ENCODE measurements at places on chromosomes 5 and 9.

DNA sequence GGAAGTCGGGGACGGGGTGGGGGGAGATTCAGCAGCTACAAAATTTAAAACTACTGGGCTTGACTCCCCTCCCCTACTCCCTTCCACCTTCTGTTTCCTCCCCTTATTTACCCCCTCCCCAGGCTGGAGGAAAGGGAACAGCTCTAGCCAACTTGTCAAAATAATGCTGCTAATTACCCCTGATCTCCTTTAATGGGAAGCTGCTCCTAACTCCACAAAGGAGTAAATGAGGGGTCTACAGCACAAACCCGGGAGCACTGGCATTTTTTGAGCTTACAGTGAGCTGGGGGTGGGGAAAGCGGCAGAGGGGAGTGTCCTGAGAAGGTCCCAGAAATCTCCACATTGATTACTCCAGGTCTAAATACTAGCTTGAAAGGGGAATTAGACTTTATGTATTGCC lies 3.1 kb downstream of the PTCH1 start:
- peaks cover 23% of the 10 kb centered on the region for H3K27me3 ChIP-seq
- peaks cover 38% of the 10 kb centered on the region for H3K4me1 ChIP-seq
- peaks cover 3% of the 10 kb centered on the region for H3K36me3 ChIP-seq
- no peak overlapping the region for H3K4me3 ChIP-seq

GRCh38 chr5:150700594-150701377 lies at the start of gene RBM22:
Gene RBM22, minus strand, starts transcription at chr5:150701062. Its CDS starts 77 bp downstream, at chr5:150700985.
- H3K4me1 ChIP-seq: peaks cover 10% of the 10 kb centered on the region
- H3K27ac ChIP-seq: no peak within 1 kb of the TSS
- H3K27me3 ChIP-seq: no peaks in the 10 kb centered on the region
- H3K4me3 ChIP-seq: no peak within 1 kb of the TSS
- peak; percentile 82 for DNase-seq

- H3K27me3 ChIP-seq: peaks cover 4% of the 10 kb centered on the region
- DNase-seq: no peak
- peaks cover 6% of the 10 kb centered on the region for H3K4me1 ChIP-seq
- no peak overlapping the region for H3K27ac ChIP-seq
- H3K4me3 ChIP-seq: no peak overlapping the region
- no peaks in the 10 kb centered on the region for H3K36me3 ChIP-seq
These were observed 63.3 kb upstream of the ZFAND5 start for GRCh38 chr9:72428329-72428728.

DNA sequence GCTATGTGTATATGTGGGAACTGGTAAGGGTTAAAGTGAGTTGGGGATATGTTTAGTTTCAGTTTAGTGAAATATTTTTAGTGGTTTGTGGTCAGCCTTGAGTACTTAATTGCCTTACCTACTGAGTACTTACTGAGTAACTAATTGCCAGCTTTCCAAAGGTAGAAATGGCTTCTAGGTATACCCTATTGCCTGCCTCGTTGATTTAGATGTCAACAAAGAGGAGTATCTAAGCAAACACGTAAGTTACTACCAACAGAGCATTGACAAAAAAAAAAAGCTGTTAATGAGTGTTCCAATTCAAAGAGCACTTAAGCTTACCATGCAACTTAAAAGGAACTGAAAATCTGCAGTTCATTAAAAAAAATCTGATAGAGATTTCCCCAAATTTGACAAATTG lies 8.8 kb downstream of the ATP10B start:
- H3K4me1 ChIP-seq: no peaks in the 10 kb centered on the region
- DNase-seq: no peak
- no peaks in the 10 kb centered on the region for H3K36me3 ChIP-seq
- H3K27me3 ChIP-seq: no peaks in the 10 kb centered on the region

GRCh38 chr9:111095441-111095840 lies 57.2 kb upstream of the LPAR1 start:
- H3K27ac ChIP-seq: no peak overlapping the region
- H3K36me3 ChIP-seq: no peaks in the 10 kb centered on the region
- DNase-seq: no peak
- H3K4me3 ChIP-seq: no peak overlapping the region
- no peaks in the 10 kb centered on the region for H3K4me1 ChIP-seq

- no peaks in the 10 kb centered on the region for H3K36me3 ChIP-seq
- no peaks in the 10 kb centered on the region for H3K27me3 ChIP-seq
- peak overlapping the region; percentile 83 for H3K4me3 ChIP-seq
- H3K4me1 ChIP-seq: peaks cover 20% of the 10 kb centered on the region
These were observed 41.8 kb downstream of the UGCG start for GRCh38 chr9:111938427-111938800.

DNA sequence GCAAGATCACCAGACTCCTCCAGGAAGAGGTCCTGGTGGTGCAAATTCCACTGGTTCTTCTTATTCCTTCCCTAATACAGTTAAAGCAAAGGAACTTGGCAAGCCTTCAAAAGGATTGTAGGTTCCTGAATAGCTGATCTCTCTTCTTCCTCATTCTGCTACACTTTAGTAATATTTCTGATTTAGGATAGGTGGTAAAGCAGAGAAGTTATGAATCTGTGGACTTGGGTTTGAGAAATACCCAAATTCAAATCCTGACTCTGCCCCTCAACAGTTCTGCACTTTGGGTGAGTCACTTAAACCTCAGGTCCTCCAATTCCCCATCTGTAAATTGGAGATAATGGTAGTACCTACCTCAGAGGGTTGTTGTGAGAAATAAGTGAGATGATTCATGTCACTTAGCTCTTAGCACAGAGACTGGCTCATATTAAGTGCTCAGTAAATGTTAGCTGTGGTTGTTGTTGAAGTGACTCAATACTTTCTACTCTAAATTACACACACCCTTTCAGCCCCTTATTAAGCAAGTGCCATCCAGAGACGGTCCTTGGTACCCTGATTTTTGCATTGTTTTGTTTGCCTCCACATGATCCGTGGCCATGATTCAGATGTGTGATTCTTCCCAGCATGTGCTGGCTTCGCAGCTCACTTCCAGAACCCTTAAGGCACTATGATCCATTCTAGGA lies 5.2 kb downstream of the SH3RF2 start:
- no peak overlapping the region for H3K27ac ChIP-seq
- DNase-seq: no peak

DNA sequence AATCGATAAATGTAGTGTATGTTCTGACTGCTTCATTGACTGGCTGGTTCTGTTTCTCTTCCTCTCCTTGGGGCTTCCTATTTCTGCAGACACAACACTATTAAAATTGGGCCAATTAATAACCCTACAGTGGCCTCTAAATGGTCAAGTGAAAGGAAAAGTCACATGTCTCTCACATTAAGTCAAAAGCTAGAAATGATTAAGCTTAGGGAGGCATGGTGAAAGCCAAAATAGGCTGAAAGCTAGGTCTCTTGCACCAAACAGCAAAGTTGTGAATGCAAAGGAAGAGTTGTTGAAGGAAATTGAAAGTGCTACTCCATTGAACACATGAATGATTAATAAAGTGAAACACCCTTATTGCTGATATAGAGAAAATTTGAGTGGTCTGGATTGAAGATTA lies 58.2 kb downstream of the CCNH start:
- H3K27me3 ChIP-seq: no peaks in the 10 kb centered on the region
- no peak overlapping the region for H3K27ac ChIP-seq
- no peak overlapping the region for H3K4me3 ChIP-seq
- peaks cover 15% of the 10 kb centered on the region for H3K36me3 ChIP-seq
- H3K4me1 ChIP-seq: peaks cover 16% of the 10 kb centered on the region
- DNase-seq: no peak

DNA sequence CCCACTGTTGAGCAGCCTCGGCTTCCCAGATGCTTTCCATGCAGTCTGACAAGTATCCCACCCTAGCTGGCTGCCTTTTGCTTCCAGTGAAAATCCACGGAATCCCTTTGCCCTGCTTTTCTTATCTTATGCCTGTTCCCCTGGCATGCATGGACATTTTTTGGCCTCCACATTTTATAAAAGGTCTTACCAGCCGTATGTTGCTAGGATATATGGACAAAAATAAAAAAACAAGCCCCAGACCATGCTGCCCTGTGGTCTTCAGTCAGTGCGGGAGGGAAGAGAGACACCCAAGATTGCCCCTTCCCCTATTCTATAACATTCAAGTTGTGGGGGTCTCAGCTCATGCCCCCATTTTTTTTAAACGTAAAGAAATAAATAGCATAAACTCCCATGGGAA lies 129.6 kb downstream of the COL23A1 start:
- no peak for DNase-seq
- no peaks in the 10 kb centered on the region for H3K4me1 ChIP-seq
- no peak overlapping the region for H3K4me3 ChIP-seq
- peaks cover 2% of the 10 kb centered on the region for H3K36me3 ChIP-seq
- H3K27ac ChIP-seq: no peak overlapping the region
- peaks cover 25% of the 10 kb centered on the region for H3K27me3 ChIP-seq

DNA sequence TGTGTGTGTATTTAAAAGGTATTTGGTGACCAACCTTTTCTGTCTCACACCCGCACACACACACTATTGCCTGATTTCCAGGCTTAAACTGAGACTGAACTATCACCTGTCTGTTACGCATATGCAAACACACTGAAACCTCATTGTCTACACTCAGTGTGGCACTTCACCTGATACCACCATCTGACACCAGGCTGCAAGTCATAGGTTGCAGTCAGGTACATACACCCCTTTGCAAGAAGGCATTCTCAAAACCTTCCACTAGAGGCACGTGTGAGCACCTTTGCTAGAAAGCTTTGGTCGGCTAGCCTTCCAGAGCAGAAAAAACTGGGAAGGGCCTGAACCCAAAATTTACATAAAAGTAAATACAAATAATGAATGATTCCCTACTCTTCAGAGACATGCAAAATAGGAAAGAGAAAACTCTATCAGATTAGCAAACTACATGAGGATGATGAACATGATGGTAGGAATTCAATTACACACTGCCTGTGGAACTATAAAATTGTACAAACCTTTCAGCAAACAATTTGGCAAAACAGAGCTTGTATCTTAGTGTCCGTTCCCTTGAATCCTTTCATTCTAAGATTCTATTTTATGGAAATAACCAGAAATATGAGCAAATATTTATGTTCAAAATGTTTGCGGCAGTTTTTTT lies 5.9 kb upstream of the FOXD1 start:
- DNase-seq: peak; percentile 19
- peaks cover 65% of the 10 kb centered on the region for H3K27me3 ChIP-seq
- H3K27ac ChIP-seq: no peak overlapping the region
- peaks cover 11% of the 10 kb centered on the region for H3K36me3 ChIP-seq
- no peak overlapping the region for H3K4me3 ChIP-seq

- H3K27ac ChIP-seq: no peak overlapping the region
- H3K4me3 ChIP-seq: no peak overlapping the region
- H3K27me3 ChIP-seq: no peaks in the 10 kb centered on the region
- DNase-seq: no peak
- no peaks in the 10 kb centered on the region for H3K36me3 ChIP-seq
These were observed 196.1 kb downstream of the ANXA1 start for GRCh38 chr9:73347720-73348119.

Data from T-helper 17 cell (primary cell).